ENCODE measurements at places on chromosomes 16 and 17.

DNA sequence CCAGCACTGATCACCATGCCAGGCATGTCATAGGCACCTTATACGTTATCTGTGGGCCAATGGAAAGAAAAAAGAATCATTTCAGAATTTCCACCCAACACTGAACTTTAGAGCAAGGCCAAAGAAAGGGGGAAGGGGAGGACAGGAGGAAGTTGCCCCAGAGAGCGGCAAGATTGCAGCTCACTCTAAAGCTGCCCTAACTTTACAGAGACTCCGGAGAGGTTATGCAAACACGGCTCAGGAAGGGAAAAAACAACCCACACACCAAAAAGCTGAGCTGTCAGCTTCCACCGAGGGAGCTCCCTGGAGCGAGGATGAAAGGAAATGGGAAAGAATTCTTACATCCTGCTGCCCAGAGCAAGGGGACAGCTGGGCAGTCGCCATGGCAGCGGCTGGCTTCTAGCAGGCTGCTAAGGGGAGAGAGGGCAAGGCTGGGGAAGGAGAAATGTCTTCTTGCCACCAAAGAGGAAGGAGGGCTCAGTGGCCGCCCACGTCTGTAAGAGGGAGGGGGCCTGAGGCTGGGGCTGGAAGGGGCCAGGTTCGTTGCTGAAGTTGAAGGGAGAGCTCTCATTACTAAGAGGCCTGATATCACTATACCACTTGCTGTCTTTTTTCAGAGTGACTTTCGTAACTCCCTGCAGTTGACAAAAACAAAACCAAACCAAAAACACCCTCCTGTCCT, 18.2 kb downstream of the COTL1 start:
- no peak for DNase-seq

DNA sequence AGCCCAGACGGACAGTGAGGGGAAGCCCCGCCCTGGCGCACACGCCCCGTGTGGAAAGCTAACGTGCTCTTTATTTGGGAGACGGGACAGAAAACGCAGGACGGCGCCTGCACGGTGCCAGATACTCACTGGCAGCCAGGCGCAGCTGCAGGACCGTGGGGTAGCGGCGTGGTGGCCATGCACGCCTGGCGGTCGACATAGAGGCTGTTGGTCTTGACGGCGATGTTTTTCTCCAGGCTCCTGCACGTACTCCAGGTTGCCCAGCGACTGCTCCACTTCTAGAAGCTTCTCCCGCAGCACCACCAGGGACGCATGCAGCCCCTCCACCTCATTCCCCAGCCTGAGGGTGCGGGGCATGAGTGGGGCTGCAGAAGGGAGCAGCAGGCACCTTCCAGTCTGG, 5.1 kb upstream of the C1QTNF8 start:
- DNase-seq = no peak

DNA sequence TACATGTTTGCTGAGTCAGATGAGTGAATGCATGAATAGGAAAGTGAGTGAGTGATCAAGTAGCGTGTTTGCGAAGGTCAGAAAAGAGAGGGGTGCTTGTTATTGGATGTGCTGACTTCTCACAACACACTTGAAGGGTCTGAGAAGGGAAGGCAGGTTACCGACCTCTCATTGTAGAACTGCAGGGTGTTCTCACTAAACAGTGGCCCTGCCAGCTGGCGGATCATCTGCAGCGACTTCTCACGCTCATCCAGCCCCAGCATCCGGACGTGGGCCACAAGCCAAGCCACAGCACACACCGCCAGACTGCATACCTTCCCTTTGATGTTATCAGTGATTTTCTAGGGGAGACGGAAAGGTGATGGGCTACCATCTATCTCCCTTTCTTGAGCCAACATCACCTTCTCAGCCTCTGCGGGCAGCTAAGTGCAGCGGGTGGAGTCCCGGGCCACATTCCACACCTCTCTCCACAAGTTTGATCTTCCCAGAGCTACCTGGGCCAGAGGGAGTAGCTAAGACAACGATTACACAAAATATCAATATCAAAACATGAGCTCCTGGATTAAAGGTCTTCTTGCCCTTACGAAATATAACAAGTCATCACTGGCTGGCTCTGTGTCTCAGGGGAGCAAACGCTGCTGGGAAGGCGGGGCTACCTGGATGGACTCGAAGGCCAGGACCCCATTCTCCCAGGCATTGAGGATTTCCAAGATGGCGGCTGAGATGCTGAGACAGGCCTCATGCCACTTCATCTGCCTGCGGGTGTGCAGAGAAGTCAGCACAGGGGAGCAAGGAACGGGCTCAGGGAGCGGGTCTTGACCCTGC, 11.0 kb downstream of the CSF3 start:
- DNase-seq = no peak

GRCh38 chr17:9236286-9237052, 215.2 kb downstream of the NTN1 start:
- DNase-seq = no peak

- no peak for DNase-seq
Observed at GRCh38 chr17:34758718-34759117, 179.3 kb downstream of the TMEM132E start.

DNA sequence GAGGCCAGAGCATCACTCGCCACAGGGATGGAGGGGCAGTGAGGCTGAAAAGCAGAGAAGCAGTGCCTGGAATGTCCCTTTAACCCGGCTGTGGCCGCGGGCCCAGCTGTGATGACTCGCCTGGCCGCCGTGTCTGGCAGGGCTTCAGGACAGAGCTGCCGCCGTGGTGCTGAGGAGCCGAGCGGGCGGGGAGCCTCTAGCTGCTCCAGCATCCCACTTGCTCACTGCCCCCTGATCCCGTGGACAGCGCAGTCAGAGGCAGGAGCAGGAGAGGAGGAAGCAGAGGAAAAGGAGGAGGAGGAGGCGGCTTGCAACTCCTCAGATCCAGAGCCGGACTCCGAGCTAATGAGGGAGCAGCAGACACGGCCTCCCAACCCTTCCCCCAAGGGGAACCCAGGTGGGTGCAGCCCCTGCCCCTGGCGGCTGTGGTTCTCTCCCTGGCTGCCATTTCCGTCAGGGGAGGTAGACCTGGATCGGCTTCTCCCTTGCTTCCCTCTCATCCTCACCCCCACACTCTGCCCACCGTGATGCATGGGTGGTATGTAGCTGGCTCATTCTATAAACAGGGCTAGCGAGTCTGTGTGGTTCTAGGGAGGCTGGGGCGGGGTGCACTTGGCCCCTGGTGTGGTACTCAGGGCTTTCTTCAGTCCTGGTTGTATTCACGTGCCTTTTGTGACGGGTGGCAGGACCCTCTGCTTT, 165.7 kb downstream of the CMIP start:
- DNase-seq = no peak

DNA sequence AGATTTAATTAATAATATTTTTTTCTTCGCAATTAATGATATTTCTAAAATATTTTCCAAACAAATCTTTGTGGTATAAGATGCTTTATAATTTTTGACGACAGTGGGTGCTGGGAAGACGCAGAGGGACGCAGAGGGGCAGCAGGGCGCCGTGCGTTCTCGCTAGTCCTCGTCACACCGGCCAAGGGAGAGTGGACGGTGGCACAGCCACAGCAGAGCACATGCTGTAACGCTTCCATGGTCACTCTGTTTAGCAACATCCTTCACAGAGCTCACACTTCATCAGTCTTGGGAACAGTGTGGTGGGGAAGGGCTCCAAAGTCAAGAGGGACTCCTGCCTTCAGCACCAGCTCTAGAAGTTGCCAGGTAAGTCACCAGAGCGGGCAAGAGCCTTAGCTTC, 60.4 kb downstream of the NDEL1 start:
- no peak for DNase-seq
